ENCODE measurements at places on chromosomes 6 and 20.

DNA sequence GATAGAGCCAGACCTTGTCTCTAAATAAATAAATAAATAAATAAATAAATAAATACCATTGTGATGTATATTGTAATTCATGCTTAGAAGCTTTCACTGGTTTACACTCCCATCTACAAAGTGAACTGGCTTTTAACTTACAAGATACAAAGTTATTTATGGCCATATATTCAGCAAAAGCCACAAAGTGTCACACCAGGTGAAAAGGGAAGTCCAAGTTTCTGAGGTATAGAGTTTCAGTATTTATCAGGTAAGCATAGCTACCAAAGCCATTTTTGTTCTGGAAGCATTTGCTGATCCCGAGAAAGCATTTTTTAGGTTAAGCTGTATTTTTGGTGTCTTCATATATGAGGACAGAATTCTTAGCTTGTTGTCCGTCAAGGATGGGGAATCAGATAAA lies 22.1 kb upstream of the PKIG start:
- DNase-seq = no peak

DNA sequence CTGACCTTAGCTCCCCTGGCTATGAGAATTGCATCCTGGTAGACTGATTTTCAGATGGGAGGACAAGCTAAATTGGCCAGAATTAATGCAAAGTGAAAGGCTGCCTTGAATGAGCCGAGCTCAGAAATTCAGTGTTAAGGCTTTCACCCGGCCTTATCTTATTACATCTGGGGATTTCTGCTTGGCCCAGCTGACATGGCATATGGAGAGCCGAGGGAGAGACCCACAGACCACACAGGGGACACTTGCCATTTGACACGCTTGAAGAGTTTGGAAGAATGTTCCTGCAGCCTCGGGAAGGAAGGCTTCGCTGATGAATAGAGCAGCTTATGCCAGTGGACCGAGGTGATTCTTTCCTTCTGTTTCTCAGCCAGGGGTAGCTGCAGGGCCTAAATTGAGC lies 9.0 kb downstream of the MOCS3 start:
- DNase-seq = no peak

GRCh38 chr6:12008366-12009179 lies 3.5 kb upstream of the HIVEP1 start:
- peak; percentile 92 for DNase-seq

DNA sequence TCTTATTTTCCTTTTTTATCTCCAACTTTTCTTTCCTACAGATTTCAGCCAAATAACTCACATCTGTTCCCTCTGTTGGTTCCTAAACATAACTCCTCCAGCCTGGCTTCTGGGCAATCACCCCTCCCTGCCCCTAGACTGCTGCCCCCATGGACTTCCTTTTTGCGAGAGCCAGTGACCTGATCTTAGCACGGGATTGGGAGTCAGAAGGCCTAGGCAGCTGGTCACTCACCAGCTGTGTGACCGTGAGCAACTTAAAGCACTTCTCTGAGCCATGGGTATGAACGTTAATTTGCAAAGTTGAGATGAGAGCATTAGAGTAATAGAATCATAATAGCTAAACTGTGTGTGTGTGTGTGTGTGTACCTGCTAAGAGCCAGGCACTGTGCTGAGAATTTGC lies 4.5 kb upstream of the MMP9 start:
- DNase-seq = no peak

DNA sequence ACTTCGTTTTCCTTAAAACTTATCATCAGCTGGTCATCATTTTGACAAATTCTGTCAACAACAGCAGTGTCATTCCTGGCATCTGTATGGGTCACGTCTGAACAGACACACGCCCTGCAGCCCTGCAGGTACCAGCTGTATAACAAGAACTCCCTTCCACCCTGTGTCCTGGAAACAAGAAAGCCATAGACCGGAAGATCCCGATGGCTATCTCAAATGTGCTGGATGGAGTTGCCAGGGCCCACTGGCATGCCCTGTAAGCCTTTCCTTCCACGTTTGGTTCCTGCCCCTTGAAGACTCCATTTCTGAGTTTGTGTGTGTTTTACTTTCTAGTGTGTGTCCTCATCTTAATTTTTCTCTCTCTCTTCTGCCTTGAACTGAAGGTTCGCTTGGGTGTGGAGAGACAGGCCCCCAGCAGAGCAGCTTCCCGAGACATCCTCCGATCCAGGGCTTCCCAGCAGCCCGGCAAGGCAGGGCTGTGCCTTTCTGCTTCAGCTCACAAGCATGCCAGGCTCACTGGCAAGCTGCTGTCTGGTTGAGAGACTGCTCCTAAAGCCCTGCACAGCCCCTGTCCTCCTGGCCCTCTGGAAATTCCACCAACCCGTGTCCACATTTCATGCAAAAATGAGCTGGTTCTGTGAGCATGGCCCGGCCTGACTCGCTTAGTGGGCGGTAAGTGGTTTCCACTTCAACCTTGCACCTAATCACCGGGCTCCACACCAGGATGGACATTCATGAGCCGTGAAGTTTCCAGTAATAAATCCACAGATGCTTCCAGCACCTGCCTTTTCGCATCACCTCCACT lies 8.7 kb downstream of the GFRA4 start:
- DNase-seq = no peak

GRCh38 chr20:44809380-44810060 lies 826 bp downstream of the RIMS4 start:
- no peak for DNase-seq

- no peak for DNase-seq
Measured at GRCh38 chr6:136539967-136540652, 10.1 kb downstream of the MAP7 start.

DNA sequence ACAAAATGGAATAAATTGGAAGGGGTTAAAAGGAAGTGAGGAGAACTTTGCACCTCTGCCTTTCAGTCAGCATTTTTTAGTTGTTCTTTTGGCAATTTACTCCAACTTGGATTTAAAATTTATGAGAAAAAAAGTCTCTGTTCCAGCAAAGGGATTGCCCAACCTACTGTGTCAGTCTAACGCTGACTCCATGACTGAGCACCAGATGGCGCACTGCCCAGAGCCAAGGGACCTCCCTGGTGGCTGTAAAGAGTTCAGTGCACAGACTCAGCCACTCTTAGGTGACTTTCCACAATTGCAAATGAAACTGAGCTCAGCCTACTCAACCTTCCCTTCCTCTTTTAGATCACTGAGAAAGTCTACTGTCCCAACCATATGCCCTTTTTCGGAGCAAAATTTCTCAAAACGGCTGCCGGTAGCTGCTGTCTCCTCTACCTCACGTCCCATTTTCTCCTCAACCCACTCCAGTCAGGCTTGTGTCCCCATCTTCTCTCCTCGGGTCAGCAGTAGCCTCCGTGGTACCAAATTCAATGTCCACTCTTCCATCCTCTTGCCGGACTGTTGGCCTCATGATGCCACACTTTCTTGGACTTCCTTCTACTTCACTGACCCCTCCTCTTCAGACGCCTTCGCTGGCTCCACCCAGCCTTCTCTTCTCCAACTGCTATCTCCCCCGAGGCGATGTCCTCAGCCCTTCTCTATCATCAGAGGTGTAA lies 38.7 kb downstream of the GSTA2 start:
- DNase-seq = peak; percentile 71

DNA sequence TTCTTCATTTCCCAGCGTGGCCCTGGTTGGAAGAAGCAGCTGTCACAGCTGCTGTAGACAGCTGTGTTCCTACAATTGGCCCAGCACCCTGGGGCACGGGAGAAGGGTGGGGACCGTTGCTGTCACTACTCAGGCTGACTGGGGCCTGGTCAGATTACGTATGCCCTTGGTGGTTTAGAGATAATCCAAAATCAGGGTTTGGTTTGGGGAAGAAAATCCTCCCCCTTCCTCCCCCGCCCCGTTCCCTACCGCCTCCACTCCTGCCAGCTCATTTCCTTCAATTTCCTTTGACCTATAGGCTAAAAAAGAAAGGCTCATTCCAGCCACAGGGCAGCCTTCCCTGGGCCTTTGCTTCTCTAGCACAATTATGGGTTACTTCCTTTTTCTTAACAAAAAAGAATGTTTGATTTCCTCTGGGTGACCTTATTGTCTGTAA lies 292.7 kb downstream of the ESR1 start:
- peak; percentile 29 for DNase-seq

GRCh38 chr20:20417876-20418676 lies 50.2 kb downstream of the INSM1 start:
- no peak for DNase-seq

- no peak for DNase-seq
Measured at GRCh38 chr20:40811660-40812414, 122.8 kb upstream of the MAFB start.

DNA sequence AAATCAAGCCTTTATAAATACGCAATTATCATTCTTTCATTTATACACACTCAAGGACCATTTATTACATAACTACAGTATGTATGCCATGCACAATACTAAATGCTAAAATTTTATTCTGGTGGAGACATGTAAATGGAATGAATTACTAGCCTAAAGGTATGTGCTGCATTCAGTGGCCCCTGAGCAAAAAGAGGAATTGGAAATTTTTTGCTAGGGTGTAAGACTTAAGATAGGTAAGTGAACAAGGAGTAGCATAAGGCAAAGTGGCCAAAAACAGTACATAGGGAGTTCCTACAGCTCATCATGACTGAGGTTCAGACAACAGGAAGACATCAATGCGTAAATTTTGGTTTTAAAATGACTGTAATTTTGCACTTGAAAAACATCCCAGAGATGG lies 2.3 kb upstream of the MTFR2 start:
- DNase-seq = no peak

GRCh38 chr20:59182401-59183044 lies 18.9 kb downstream of the ZNF831 start:
- DNase-seq = no peak

DNA sequence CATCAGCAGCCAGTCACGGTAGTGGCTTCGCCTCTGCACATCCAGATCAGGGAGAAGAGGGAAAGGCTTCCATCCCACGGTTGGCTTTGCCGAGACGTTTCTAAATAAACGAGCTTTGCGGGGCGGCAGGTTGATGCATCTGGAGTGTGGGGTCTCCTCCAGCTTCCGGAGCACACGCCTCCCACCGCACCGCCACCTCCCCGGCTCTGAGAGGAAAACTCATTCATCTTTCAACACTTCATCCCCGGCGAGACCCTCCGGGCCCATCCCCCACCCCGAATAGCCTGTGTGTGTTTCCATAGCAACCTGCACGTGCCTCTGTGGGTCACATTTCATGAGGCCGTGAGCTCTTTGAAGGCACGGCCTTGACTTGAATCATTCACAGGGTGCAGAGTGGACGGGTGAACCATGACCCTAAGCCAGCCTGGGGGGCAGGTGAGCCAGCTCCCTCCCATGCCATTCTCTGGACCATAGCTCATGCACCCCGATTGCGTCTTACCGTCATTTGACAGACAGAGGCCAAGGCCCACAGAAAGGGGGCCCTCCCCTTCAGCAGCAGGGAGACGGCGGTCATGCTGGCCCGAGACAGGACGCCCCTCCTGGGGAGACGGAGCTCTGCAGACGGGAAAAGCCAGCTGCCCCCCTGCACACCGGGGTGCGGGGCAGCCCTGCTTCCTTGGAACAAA lies 16.2 kb upstream of the CHRNA4 start:
- peak; percentile 52 for DNase-seq

DNA sequence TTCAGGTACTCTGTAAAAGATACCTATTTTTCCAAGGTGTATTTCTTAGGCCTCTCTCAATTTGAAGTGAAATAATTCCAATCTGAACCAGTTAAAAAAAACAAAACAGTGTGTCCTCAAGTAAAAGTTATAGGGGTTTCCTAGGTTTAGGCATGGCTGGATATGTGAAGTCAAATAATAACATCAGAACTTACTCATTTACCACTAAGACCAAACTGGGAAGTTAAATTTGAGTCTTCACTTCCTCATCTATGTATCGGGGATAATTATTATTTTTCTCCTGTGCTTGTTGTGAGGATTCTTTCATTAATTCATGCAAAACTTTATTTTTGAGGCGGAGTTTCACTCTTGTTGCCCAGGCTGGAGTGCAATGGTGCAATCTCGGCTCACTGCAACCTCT lies 86.2 kb upstream of the PTPRK start:
- DNase-seq = no peak

GRCh38 chr6:87822011-87822410 lies 120.0 kb upstream of the AKIRIN2 start:
- DNase-seq = no peak

- DNase-seq = no peak
Measured at GRCh38 chr20:51513545-51513944, 29.0 kb downstream of the NFATC2 start.

- no peak for DNase-seq
Measured at GRCh38 chr6:163828038-163828795, 413.7 kb downstream of the QKI start.

- no peak for DNase-seq
Measured at GRCh38 chr6:148998704-148999103, 251.9 kb downstream of the UST start.

GRCh38 chr6:84065693-84066290 lies 32.2 kb downstream of the MRAP2 start:
- DNase-seq = no peak

DNA sequence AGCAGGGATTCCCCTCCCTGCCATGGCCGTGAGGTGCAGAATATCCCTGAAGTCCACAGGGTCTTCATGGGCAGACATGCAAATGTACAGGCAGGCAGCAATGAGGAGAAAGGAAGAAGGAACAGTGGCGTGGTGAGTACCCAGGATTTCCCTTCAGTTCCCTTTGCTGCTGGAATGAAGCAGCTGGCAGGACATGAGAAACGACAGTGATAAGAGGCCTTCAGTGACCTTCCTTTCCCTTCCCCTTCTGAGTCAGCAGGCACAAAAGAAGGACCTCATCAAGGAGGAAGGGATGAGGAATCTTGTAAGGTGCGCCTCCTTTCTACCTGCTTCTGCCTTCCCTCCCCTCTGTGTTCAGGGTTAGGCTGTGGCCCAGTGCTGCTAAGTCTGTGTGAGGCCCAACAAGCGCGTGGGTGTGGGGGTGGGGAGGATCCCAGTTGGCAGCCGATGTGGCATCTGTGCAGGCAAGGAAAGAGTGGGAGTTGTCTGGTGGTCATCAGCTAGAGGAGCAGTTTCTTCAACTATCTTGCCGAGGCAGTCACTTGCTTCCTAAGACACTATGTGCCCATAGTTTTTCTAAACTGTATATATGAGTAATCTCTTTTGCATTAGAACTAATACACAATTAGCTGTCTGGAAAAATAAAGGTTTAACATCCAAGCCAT lies 29.5 kb upstream of the FBXO9 start:
- DNase-seq = no peak
